Activated CD4-positive, alpha-beta T cell treated with anti-CD3 and anti-CD28 coated beads, Interleukin-2, amount 50 U/mL, for 4 hours (primary cell): ENCODE measurements at places on chromosomes 11 and 22.

DNA sequence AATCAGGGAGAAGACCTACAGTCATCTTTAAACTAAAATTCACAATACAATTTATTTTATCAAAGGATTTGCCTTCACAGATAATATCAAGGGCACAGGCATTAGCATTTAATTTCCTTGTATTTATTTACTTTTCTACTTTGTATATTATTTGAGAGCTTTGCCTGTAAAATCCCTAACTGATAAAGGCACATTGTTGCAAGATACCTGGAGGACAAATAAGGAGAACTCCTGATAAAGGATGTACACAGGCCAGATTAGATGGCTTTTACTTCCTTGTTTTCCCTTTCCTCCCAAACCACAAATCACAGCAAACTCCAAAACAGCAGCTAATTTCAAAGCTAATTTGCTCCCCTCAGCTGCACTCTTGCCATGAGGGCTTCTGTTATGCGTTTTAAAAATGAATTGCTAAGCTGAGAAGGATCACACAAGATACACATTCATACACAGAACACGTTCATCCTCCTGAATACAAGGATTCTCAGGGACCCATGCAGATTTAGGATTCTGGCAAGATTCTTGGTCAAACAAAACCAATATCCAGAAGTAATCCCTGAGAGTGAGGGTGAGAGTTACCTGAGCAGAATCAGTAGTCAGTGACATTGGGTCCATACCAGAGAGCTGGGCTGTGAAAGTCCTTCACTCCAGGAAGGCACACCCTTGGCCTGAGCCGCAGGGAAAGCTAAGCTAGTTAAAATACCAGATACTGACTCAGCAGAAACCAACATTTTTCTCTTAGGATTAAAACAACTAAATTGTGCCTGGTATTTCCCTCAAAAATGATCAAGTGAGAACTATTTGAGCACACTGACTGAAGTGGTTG lies 100.3 kb upstream of the CLPB start:
- DNase-seq, result no peak

GRCh38 chr22:28141614-28142013 lies 222.6 kb upstream of the PITPNB start:
- no peak for DNase-seq

DNA sequence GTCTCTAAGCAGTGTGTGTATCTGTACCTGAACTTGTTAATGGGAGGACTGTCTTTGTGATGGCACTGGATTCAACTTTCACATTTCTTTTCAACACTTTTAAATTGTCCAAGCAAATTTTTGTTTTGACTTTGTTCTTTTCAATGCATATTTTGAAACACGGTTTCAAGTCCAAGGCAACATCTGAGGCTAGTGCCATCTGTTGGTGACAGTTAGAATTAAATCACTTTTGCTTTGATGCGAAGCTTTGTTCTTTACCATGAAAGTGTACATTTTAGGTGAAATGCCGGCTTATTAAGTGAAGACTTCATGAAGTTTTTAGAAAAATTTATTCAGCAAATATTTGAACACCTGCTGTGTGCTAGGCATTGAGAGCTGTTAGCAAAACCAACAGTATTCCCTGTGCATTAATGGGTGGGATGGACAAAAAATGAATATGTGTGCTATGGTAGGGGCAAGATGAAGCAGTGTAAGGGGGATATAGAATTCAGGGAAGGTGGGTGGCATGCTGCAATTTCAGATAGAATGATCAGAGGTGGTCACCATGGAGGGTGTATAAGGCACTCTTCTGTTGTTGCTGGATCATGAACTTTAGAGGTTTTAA lies 70.2 kb downstream of the DDX10 start:
- DNase-seq, result no peak

- no peak for DNase-seq
Observed at GRCh38 chr22:41826430-41827383, 6.2 kb upstream of the SREBF2 start.

- no peak for DNase-seq
Observed at GRCh38 chr22:33219648-33220384, 161.6 kb upstream of the SYN3 start.

- no peak for DNase-seq
Observed at GRCh38 chr22:27583856-27584255, 217.7 kb downstream of the MN1 start.

DNA sequence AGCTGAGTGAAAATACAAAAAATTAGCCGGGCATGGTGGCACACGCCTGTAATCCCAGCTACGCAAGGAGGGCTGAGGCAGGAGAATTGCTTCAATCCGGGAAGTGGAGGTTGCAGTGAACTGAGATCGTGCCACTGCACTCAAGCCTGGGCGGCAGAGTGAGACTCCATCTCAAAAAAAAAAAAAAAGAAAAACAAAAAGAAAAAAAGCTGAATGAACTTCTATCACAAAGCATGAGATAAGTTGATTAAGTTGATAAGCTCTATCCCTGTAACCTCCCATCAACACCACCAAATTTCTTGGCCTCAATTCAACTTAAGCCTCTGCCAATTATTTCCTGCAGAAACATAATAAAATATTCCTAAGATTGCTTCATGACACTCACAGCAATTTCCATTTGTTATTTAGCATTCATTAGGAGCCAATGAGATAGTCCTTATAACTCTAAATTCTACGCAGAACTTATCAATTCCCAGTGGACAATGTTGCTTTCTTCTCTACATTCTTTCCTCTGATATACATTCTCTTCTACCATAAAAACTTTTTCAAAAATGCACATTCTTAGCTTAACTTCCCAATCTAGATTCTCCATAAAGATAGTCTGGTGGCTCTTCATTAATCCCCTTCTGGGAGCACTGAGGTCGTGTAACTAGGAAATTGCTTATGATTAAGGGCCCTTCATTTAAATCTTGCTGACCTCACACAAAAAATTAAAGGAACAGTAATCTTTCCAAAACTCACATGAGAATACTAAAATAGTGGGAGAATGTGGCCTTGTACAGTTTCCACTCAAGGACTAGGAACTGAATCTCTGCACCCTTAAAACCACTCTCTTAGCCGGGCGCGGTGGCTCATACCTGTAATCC lies 2.9 kb downstream of the AMBRA1 start:
- DNase-seq, result no peak

DNA sequence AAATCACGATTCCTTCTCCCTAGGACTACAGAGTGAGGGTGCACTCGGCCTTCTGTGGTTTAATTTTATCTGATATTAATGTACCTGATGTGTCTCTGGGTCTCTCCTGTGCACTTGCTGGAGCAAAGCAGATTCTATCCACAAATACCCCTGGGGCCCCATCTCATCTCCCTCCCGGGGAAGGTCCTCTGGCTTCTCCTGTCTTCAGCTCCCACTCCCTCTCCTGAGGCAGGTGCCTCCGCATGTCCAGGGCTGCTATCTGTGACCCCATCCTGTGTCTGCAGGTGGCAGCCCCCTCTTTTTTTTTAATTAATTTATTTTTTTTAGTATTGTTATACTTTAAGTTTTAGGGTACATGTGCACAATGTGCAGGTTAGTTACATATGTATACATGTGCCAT lies 558.7 kb downstream of the BRD1 start:
- DNase-seq, result no peak

DNA sequence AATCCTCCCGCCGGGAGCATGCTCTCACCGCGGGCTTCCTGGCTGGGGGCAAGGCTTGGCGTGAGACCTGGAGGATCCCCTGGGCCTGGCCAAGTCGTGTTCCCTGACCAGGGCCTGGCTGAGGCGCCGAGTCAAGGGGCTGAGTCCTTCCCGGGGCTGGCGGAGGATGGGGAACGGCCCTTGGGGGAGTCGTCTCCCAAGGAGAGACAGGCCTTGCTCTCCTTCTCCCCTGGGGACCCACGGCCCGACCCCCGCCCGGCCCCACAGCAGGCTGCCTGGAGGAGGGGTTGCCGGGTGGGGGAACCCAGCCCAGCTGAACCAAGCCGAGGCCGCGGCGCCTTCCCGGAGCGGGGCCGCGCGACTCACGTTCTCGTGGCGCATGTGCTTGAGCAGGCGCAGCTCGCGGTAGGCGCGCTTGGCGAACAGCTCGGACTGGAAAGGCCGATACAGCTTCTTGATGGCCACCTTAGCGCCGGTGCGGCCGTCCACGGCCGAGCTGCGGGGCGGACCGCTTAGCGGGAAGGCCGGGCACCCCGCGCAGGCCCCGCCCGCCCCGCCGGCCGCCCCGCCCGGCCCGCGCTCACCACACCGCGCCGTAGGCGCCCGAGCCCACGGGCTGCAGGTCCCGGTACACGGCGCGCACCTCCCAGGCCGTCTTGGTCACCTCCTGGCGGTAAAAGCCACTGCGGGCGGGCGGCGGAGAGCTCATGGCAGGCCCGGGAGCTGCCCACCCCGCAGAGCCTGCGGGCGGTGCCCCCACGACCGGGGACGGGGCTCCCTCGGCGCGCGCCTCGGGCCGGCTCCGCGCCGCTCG lies 475 bp downstream of the MAPK12 start:
- no peak for DNase-seq

GRCh38 chr11:16193897-16194381 lies 162.4 kb downstream of the SOX6 start:
- DNase-seq, result no peak

- DNase-seq, result no peak
Observed at GRCh38 chr11:9660886-9661285, 3.0 kb upstream of the SWAP70 start.

DNA sequence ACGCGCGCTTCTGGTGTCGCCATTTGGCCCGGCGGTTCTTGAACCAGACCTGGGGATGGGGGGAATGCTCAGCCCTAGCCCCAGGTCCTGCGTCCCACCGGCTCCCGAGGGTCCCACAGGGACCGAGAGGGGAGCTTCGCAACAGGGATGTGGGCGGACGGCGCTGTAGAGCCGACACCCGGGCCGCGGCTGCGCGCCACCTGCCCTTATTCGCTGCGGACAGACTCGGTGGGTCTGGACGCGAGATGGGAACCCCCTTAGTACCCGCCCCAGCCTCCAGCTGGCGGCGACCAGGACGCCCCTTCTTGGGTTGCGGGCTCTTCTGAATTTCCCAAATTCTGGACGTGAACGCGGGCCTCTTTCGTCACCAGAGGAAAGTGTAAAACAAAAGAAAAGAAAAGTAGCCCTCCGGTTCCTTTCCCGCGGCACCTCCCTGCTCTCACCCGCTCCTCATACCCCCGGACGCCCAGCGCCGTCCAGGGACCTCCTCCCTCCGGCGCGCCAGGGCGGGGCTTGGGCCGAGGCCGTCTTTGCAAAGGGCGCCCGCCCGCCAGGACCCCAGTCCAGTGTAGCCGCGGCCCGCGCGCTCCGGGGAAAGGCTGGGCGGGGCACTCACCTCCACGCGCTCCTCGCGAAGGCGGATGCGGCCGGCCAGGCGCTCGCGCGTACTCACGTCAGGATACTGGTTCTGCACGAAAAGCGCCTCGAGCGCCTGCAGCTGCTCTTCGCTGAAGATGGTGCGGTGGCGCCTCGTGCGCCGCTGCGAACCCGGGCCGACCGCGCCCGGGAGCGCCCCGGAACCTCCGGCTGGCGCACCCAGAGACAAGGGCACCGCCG lies 827 bp downstream of the GSC2 start:
- DNase-seq, result no peak
